ENCODE measurements at places on chromosomes 2 and 18. TPM values are rescaled to one million over a fixed set of nuclear protein-coding genes. Genes with fewer than 3 reads are reported as not detected.

Gene ACADL
- not detected for total RNA-seq

Gene ADAM23
- 0.23 TPM for total RNA-seq

Gene CHRNG
- not detected for total RNA-seq

Gene RGPD4
- not detected for total RNA-seq

Gene ASPRV1
- total RNA-seq = 1.3 TPM

Gene CDH7
- not detected for total RNA-seq

Gene DSG1
- total RNA-seq = not detected

Gene TRIM43
- not detected for total RNA-seq

Gene TMEM17
- total RNA-seq = not detected

Gene C1QL2
- total RNA-seq = not detected

Gene PGAP1
- 49.3 TPM for total RNA-seq

Gene MAB21L4
- total RNA-seq = not detected

Gene FHOD3
- total RNA-seq = not detected

Gene FARSB
- 17.0 TPM for total RNA-seq

Gene NAT8
- not detected for total RNA-seq

Gene HOXD13
- not detected for total RNA-seq

Gene PRKAG3
- total RNA-seq = not detected

Gene SPC25
- total RNA-seq = 34.3 TPM

Gene ATP6V1C2
- total RNA-seq = not detected

Gene PSMA8
- 0.91 TPM for total RNA-seq

Gene ZNF396
- total RNA-seq = 1.3 TPM

Gene CDH2
- total RNA-seq = not detected

Gene SMIM21
- not detected for total RNA-seq

Gene SLC1A4
- 44.3 TPM for total RNA-seq

Gene CPO
- not detected for total RNA-seq

Gene PLGLB2
- 3.7 TPM for total RNA-seq

Gene PTPRN
- total RNA-seq = not detected

Gene SRSF7
- 224 TPM for total RNA-seq

Gene RAB27B
- 3.4 TPM for total RNA-seq

Gene MAT2A
- 243 TPM for total RNA-seq

Gene SATB2
- total RNA-seq = 0.07 TPM

Gene CFAP65
- total RNA-seq = not detected

Gene FAM124B
- 0.58 TPM for total RNA-seq

Gene HTRA2
- 39.7 TPM for total RNA-seq

Gene TBR1
- not detected for total RNA-seq

Gene HAAO
- not detected for total RNA-seq

Gene UGT1A4
- total RNA-seq = not detected

Gene SLC23A3
- 1.6 TPM for total RNA-seq

Gene CASP10
- total RNA-seq = 58.9 TPM
